Hematopoietic multipotent progenitor cell treated with erythropoietin and hydrocortisone succinate and interleukin-3 and kit ligand, for 4 days (in vitro differentiated cells): ENCODE measurements at places on chromosomes 6 and 20.

DNA sequence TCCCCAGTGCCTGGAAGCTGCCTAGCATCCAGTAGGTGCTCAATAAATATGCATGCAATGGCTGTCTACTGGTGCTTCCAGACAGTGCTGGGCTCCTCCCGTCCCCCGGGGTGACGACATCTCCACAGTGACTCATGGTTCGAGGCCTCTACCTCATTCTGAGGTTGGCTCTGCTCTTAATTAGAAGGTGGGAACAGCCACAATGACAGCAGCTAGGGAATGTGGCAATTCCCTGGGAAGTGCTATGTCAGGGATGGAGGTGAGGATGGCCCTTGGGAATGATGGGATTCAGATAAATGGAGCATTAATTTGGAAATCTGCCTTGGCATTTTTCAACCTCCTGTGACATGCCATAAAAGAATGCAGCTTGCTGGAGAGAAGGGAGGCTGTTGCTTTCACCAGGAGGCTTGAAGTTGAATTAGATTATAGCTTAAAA is 43.5 kb upstream of the NFATC2 start:
- no peak for DNase-seq

- DNase-seq: no peak
Observed at GRCh38 chr6:36729161-36729524, 31.5 kb downstream of the RAB44 start.

- DNase-seq: no peak
Observed at GRCh38 chr6:6900569-6901204, 207.1 kb upstream of the RREB1 start.

GRCh38 chr6:14545496-14545895 is 427.9 kb downstream of the CD83 start:
- DNase-seq: no peak

- peak; percentile 35 for DNase-seq
Observed at GRCh38 chr6:68196645-68197044, 438.4 kb upstream of the ADGRB3 start.

DNA sequence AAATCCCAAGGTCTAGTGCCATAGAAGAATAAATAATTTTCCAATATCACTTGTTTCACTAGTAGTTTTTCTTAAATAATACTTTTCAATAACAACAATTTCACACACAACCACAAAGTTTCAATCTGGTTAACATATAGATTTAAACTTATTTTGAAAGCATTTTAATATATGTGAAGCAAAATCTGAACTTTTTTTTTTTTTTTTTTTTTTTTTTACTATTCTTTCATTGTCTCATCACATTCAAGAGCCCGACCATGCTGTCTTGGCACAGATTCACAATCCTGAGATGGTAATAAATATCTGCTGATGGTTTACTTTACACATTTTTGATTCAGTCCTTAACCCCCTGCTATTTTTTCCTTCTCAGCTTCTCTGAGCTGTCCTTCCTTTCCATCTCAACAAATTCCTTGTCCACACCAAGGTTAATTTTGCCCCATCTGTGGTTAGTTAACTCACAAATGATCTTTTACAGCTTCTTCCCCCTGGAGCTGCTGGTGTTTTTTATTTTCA is 262.8 kb downstream of the TMEM242 start:
- no peak for DNase-seq

DNA sequence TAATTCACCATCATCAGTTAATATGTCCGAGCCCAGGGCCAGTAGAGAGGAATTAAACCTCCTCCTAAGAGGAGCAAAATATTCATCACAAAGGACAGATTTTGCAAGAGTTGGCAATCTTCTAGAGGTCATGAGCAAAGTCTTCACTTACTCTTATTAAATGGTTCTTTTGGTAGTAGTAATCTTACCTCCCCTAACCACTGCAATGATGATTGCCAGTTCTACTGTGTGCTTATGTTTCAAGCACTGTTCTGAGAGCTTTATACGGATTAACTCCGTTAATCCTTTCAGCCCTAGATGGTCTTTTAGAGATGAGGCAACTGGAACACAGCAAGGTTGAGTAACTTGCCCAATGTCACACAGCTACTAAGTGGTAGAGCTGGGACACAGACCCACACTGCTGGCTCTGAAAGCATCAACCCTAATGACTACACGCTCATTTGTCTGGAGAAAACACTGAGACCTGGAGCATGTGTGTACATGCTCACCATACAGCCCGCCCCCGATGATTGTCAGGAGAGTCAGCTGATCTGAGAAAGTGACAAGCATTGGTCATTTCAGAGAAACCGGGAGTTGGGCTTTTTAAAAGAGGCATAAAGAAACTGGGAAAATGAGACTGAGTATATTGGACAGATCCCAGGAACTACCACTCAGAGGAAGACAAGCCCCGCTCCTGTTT is 276.0 kb downstream of the NRN1 start:
- DNase-seq: no peak

DNA sequence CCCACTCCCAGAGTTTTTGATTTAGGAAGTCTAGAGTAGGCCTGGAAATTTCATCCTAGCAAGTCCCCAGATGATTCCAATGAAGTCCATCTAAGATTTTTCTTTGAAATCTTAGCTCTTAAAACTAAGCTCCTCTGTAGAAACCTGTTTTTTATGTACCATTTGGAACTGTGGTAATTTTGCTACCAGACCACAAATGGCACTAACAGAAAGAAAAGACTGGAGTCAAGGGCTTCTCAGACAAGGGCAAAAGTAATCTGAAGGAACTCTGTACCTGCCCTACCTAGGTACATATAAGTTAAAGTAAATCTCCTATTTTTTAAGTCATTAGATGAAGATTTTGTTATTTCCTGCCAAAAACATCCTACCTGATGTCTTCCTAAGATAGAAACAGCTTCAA is 155.0 kb upstream of the HTR1E start:
- DNase-seq: no peak

DNA sequence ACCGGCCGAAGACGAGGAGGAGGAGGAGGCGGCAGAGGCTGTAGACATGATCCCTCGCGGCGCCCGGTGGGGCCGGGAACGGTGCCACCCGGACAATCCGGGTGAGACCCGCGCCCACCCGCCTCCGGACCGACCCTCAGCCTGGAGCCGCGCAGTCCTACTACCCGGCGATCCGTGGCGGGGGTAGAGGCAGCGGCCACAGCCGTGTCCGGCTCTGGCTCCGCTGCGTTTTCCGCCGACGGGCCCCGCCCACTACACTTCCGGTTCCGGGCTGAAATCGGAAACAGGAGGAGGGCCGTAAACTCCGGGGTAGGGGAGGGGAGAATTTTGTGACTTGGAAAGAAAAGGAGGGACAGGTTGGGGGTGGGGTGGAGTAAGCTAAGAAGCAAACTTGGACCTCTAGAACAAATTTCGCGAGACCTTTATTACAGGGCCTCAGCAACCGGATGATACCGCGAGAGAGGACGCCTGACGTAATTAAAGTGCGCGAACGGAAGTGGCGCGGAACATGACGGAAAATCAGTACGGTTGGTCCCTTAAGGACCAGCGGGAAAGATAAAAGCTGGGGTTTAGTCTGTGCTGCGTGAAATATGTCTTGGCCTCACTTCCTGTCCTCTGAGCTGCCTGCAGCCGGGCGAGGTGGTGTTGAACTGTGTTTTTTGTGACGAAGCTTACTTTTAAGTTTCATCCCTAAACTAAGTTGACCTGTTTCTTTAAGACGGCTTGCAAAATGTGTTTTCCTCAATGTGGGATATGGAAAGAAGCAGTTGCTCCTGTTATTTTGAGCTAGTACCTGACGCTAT is at the start of gene MAP3K7:
Gene MAP3K7, minus strand, starts transcription at position 237 of the 803 bp plus-strand sequence. Its CDS starts 189 bp downstream, at position 48.
- DNase-seq: peak; percentile 98

DNA sequence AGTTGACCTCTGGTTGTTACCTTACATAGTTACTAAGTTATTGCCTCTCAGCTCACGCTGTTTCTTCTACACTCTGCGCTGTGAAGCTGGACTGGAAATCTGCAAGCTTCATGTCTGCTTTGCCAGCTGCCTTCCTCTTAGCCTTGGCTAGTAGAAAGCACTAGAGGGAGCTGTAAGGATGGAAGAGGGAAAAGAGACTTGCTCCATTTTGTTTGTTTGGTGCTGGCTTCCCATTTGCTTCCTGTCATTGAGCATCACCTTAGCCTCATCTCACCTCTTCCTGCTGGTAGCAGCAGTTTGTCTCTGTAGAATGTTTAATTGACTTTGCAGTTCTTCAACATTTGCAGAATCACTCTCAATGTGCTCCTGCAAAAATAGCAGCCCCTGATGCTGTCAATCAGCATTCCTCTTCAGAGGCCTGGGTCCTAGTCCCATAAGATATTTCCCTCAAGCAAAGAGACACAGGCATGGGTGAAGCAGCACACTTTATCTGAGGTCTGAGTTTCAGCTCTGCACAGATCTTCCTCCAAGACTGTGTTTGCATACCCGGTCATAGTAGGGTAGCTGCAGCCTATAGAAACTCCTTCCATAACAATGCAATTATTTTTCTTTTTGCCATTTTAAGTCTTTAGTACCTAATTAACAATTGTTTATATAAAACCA is 302.2 kb upstream of the EPHA7 start:
- DNase-seq: no peak
